ENCODE measurements at places on chromosomes 11 and 22. TPM values are rescaled to one million over a fixed set of nuclear protein-coding genes. Genes with fewer than 3 reads are reported as not detected.

GRCh38 chr22:38034278-38034882, 22.8 kb upstream of the PICK1 start:
- peak overlapping the region; percentile 36 for H3K27ac ChIP-seq
- H3K36me3 ChIP-seq: no peaks in the 10 kb centered on the region
- peak; percentile 77 for DNase-seq
- peaks cover 18% of the 10 kb centered on the region for H3K4me1 ChIP-seq
- H3K4me3 ChIP-seq: no peak overlapping the region

Gene KRTAP5-8
- total RNA-seq: not detected

Gene F2
- total RNA-seq: not detected

- no peak overlapping the region for H3K27ac ChIP-seq
- no peaks in the 10 kb centered on the region for H3K27me3 ChIP-seq
- DNase-seq: no peak
Measured at GRCh38 chr11:24861440-24861839, 364.6 kb downstream of the LUZP2 start.

DNA sequence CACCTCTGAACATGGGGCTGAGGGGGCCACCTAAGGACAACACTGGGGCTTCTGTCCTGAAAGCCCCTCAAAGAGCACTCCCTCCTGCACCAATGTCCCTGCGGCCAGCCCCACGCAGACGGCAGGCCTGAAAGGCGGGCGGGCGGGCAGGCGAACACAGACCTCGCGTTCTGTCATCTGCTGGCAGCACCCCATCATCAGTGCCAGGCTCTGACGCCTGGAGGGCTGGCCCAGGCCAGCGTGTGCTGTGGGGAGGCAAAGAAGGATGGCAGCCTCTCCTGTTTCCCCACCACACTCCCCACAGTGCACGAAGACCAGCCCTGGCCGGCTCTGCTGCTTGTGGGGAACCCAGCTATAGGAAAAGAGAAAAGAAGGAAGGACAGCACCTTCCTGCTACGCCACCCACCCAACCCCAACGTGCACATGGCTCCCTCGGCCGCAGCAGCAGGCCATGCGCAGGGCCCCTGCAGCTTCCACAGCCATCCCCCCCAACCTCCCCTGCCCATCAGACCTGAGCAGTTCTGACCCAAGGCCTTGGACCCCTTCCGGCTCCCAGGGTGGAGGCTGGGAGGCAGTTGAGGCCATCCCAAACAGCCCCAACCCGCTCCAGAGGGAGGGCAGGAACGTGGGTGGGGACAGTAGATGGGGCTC, 3.5 kb downstream of the SBF1 start:
- DNase-seq: no peak
- H3K36me3 ChIP-seq: peaks cover 18% of the 10 kb centered on the region
- H3K4me1 ChIP-seq: peaks cover 52% of the 10 kb centered on the region
- H3K27me3 ChIP-seq: no peaks in the 10 kb centered on the region
- peak overlapping the region; percentile 3 for H3K27ac ChIP-seq

DNA sequence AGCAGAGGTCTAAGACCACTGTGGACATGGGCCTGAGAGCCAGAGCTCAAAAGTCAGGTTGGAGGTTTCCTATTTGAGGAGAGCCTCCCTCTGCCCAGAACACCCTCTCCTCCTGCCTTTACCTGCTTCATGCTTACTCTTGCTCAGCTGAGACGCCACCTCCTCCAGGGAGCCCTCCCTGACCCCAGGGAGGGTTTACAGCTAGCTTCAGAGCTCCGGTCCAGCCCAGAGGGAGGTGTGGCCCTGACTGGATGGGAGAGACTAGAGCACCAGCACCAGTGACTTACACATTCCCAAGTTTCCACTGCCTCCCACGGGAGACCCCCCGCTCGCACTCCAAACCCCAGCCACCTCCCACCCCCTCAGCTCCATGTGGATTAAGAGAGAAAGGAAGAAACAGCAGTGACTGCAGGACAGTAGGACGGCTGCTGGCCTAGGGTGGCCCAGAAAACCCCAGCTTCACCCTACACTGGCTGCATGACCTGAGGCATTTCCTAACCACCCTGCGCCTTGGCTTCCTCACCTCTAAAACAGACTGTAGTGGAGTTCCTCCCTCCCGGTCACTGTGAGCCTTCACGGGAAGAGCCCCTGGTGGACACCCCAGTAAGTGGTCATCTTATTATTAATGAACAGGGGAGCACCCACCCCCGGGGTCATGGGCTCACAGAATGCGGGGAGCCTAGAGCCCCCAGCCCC, 24.5 kb upstream of the PDGFB start:
- no peak for DNase-seq
- H3K4me3 ChIP-seq: no peak overlapping the region
- no peaks in the 10 kb centered on the region for H3K27me3 ChIP-seq
- H3K36me3 ChIP-seq: no peaks in the 10 kb centered on the region

GRCh38 chr11:16814410-16815046, 76.1 kb downstream of the C11orf58 start:
- no peak for DNase-seq
- H3K27ac ChIP-seq: peak overlapping the region; percentile 60
- no peaks in the 10 kb centered on the region for H3K27me3 ChIP-seq

Data from upper lobe of right lung (tissue), 1 donor.